Thymus (tissue), 14 donors: ENCODE measurements at places on chromosomes 7 and 10. TPM values are rescaled to one million over a fixed set of nuclear protein-coding genes. Genes with fewer than 3 reads are reported as not detected.
A peak's percentile ranks its signal among the peaks of the same experiment; 100 is the strongest.

DNA sequence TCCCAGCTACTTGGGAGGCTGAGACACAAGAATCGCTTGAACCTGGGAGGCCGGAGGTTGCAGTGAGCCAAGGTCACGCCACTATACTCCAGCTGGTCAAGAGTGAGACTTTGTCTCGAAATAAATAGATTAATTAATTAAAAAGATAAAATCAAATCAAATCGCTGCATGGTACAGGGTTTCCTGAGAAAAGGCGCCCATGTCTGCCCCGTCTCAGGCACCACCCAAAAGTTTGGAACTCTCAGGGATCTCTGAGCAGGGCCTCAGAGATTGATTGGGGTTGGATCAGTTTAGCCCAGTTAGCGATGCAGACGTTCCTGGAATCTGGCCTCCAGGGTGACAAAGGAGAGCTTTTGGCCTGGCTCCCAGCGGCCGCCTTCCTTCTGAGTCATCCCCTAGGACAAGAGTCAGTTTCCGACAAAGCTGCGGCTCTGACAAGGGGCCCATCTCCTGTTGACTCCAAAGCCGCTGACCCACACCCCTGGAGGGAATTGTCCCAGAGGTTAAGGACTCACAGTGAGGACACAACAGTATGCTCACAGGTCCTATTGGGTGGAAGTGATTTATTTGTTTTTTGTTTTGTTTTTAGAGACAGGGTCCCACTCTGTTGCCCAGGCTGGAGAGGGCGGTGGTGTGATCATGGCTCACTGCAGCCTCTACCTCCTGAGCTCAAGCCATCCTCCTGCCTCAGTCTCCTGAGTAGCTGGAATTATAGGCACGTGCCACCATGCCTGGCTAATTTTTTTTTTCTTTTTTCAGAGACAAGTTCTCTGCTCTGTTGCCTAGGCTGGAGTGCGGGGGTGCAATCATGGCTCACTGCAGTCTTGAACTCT is 6.8 kb downstream of the ORAI2 start:
- DNase-seq, result no peak

DNA sequence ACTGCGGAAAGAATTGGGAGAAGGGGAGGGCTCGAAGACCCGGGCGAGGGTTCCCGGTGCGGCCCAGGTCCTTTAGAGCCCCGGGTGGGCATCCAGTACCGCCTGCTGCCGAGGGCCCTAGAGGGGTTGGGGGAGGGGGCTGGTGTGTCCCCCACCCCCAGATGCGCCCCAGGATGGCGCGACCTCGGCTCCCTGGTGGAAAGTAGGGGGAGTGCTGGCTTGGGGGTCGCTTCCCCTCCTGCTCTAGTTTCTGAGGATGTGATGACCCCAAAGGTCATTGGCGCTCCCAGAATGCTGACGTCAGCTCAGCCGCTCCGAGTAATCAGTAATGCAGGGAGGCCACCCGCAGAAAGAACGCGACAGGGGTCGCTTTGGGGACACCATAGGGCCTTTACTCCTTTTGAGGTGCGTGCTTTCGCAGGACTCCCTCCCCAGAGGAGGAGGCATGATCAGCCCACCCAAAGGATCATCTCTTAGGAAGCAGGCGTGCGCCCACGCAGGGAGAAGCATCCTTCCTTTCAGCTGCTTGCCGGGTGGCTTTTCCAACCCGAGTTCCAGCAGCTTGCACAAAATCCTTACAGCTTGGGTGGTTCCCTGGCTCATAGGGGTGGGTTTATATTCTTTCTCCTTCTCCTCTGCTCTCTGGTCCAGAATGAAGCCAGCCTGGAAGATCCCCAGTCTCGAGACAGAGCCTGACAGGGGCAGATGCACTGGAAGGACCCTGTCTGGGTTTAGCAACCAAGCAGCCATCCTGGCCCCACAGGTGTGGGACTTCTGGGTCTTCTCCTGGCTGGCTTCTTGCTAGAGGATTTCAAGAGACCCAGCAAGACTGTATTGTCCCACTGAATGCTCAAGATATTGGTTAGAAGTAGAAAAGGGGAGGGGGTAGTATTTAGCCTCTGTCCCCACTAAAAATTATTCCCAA is 1.3 kb upstream of the PRKAG2 start:
- no peak for DNase-seq

DNA sequence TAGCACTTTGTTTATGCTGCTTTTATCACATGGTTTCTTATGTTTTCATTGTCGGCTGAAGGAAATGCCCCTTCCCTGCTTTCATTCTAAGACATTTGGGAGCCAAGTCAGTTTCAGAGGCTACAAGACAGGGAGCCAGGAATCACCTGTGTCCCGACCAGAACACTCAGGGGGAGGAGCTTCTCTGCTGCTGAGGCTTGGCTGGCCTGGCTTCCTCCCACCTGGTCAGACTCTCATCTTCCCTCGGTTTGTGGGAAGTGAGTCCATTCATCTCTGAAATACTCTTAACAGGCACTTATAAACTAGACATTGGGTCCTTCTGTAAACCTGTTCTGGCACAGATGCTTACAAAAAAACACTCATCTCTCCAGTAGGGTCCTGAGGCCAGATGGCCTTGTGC is 19.6 kb upstream of the GOLGA7B start:
- no peak for DNase-seq

- DNase-seq, result no peak
Measured at GRCh38 chr7:17005271-17005670, 123.5 kb upstream of the AGR3 start.

DNA sequence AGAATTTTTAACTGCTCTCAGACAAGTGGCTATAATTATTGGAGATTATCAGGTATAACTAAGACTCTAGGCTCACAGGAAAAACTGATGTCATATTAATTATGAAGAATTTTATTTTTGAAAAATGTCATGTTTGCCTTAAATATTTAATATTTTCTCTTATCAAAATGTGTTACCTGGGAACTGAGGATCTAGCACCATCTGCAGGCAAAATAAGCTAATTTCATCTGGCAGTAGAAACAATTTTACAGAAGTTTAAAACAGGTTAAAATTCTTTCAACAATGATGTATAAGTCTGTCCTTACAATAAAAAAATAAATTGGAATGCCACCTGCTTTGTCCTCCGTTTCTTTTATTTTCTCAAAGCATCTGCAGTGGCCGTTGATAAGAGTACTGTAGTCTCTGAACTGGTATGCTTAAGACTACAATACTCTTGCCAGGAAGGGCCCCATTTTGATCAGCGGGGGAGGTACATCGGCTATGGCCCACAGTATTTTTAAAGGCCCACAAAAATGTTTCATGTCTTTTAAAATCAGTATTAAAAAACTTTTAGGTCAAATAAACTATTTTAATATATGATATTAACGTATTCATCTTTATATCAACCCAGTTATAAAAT is 81.3 kb downstream of the VWDE start:
- peak; percentile 4 for DNase-seq

- DNase-seq, result no peak
Measured at GRCh38 chr10:71359364-71360046, 37.2 kb upstream of the CDH23 start.

DNA sequence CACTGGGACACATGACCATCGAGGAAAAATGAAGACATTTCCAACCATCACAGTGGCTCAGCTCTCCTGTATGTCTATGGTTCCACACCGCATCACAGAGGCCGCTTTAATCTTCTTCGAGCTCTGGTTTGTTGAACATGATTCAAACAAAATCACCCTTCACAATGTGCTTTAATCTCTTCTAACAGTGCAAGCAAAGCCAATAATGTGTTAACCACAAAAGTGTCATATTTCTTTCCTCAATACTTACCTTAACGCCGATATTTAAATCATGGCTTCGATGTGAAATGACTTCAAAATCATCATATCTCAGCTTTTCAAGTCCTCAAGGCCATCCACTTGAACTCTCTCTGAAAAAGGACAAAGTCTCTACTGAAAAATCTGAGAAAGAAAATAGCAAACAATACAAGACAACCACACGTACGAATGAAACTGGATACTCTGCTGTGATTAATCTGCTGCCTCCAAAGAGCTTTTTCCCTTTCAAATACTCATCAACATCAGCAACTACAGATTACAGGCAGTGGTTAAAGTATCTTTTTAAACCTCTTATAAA is 23.0 kb upstream of the SVIL start:
- no peak for DNase-seq

DNA sequence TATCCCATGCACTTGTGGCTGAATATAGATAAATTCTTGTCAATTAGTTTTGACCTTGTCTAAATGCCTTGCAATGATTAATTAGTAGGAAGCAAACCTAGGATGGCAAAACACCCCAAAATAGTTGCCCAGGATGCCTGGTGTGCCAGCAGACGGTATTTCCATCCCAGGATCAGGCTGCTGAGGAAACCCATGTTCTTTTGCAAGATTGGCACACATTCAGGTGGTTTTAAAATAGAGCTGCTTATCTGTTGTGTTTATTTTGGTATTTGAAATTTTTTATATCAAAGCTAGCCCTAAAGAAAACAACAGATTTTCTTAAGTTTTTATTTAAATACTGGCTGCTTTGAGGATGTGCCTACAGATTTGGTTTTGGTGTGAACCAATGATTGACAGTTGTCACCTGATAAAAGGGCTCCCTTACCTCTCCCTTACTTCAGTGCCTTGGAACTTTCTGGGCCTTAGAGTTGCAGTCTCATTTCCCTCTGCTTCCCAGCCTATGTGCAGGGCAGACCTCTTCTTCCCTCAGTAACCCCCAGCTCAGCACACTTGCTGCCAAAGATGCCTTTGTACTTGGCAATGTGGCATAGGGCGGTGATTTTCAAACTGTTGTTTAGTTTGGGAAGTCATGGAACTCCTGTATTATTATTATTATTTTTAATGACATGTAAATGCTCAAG is 54.0 kb downstream of the CCNY start:
- no peak for DNase-seq

DNA sequence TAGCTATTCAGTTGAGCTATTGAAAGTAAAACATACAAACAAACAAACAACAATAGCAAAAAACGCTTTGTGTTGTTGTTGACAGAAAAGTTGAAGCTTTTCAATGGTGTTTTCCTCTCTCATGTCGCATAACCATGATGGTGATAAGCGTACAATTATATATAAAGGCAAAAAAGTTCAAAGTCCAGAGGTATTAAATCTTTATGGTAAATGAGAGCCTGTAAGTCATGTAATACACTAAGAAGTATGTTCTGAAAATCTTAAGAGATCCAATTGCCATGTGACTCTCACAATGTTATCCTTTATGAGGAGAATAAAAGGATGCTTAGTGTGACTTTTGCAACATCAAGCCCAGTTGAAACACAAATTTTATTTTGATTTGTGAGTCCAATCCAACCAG is 93.9 kb downstream of the PPP1R9A start:
- DNase-seq, result no peak

DNA sequence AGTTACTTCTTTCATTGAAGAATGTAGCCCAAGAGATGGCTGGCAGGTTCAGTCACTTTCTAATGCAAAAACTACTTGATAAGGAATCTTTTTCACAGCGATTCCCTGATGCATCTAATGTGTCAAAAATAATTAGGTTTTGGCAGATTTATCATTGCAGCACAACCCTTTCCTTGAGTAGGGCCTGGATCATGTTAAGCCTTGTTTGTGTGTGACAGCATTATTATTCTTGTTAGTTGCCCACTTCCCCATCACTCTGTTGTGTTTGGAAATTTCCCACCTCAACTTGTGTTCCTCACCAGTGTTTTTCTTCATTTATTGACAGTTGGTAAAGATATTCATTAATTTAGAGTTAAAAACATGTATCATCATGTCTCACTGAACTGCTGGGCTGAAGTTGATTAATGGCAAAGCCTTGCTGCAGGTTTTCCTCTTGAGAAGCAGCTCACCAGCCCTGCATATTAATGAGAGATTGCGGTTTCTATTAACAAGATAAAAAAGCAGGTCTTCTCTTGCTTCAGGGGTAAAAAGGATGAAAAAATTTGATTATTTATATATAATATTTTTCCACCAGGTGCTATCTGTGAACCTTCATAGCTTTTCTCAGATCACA is 233.3 kb upstream of the MDFIC start:
- DNase-seq, result no peak

DNA sequence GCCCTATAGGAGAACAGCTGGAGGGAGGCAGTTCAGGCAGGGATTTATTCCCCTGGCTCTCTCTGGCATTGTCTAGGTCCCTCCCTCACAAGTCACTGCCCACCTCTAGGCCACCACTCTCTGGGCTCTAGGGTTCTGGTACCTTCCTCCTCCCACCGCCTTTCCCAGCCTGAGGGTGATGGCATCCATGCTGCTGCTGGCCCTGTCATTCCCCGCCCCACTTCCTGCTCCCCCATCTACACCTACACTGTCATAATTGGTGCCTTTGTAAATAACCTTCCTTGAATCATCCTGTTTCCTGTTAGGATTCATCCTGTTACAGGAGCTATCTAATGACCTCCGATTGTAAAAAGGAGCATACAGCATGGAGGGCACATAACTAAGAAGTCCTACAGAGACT is 303.3 kb upstream of the COBL start:
- DNase-seq, result no peak

GRCh38 chr7:40873248-40873647 is 738.4 kb downstream of the SUGCT start:
- no peak for DNase-seq

DNA sequence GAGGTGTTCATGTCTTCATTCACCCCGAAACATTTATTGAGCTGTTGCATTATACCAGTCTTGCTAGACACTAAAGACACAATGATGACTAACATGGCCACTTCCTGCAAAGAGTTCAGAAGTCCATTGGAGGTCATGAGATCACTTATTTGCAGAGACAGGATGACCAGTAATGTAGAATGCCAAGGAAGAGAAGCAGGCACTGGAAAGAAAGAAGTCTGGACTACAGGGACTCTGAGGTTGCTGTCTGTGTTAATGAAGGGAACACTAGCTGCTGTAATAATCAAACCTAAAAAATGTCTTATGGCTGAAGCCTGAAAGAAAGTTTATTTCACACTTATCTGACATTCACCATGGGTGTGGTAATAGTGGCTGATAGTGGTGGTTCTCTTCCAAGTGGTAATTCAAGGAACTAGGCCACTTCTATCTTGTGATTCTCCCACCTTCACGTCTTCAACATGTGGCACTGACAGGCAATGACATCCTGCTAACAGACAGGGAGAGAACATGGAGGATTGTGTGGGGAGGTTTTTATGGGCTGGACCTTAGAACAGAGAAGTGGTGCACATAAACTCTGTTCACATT is 89.2 kb upstream of the MKLN1 start:
- no peak for DNase-seq

DNA sequence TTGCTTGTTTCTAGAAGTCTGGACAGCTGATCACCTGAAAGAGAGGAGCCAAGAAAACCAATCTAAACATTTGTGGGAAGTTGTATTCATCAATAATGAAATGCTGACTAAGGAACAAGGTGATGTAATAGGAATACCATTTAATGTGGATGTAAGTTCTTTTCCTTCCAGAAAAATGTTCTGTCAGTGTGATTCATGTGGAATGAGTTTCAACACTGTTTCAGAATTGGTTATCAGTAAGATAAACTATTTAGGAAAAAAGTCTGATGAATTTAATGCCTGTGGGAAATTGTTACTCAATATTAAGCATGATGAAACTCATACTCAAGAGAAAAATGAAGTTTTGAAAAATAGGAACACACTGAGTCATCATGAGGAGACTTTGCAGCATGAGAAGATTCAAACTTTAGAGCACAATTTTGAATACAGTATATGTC is 39.8 kb upstream of the ZNF37A start:
- no peak for DNase-seq

- DNase-seq, result no peak
Measured at GRCh38 chr7:118559207-118559606, 334.7 kb downstream of the ANKRD7 start.

Gene IGF2BP3
- polyA plus RNA-seq, result 3.4 TPM

Gene ACTL6B
- polyA plus RNA-seq, result 0.18 TPM

Gene HABP2
- polyA plus RNA-seq, result 0.96 TPM

Gene GPER1
- 3.4 TPM for polyA plus RNA-seq

Gene SH2B2
- 3.9 TPM for polyA plus RNA-seq

Gene CCL26
- polyA plus RNA-seq, result 3.1 TPM

Gene HOXA4
- 3.0 TPM for polyA plus RNA-seq

Gene UTF1
- polyA plus RNA-seq, result 0.02 TPM

Gene HEPACAM2
- polyA plus RNA-seq, result 0.66 TPM
